Activated gamma-delta T cell (primary cell): ENCODE measurements at places on chromosomes 11 and 22.

- DNase-seq = no peak
These were observed 56.3 kb downstream of the SLN start for GRCh38 chr11:107655602-107656001.

DNA sequence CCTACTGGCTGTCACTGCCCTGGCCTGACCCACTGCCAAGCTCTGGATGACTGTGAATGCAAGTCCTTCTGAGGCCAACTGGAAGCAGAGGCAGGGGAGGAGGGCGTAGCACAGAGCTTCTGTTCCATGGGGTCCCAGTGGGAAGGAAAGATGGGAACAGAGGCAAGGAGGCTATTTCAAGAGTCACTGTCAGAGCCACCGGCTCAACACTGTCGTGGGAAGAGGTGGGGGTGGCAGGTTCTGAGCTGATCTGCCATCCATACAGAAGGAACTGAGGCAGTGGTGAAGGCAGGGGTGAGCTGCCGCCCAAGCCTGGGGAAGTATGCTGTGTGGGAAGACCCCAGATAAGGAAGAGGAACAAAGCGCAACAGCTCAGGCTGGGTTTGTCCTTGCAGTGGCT lies 54.7 kb downstream of the SGSM3 start:
- DNase-seq = no peak

GRCh38 chr11:70077411-70078094 lies 564 bp upstream of the ANO1 start:
- no peak for DNase-seq

GRCh38 chr11:108221371-108221770 lies 1.1 kb downstream of the NPAT start:
- DNase-seq = no peak

DNA sequence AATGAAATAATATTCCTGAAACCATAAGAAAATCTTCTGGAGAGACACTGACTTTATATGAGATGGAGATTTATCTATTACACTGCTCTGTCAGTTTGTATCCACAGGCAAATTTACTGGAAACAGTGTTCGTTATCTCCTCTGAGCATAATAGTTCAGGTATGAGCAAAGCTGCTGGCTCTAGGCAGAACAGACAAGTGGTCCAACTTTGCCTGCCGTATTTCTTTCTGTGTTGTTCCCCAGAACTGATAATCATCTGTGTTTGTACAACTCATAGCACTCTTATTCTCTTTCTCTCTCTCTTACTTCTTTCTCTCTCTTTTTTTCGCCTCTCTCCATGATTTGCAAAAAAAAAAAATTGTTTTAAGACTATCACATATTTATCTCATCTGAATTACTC lies 623.8 kb upstream of the CHORDC1 start:
- DNase-seq = no peak

GRCh38 chr11:69732910-69733309 lies 29.1 kb upstream of the FGF19 start:
- DNase-seq = no peak

- no peak for DNase-seq
These were observed 97.5 kb downstream of the PARVA start for GRCh38 chr11:12474871-12475270.

- DNase-seq = no peak
These were observed 10.8 kb downstream of the SGSM1 start for GRCh38 chr22:24816806-24817205.

DNA sequence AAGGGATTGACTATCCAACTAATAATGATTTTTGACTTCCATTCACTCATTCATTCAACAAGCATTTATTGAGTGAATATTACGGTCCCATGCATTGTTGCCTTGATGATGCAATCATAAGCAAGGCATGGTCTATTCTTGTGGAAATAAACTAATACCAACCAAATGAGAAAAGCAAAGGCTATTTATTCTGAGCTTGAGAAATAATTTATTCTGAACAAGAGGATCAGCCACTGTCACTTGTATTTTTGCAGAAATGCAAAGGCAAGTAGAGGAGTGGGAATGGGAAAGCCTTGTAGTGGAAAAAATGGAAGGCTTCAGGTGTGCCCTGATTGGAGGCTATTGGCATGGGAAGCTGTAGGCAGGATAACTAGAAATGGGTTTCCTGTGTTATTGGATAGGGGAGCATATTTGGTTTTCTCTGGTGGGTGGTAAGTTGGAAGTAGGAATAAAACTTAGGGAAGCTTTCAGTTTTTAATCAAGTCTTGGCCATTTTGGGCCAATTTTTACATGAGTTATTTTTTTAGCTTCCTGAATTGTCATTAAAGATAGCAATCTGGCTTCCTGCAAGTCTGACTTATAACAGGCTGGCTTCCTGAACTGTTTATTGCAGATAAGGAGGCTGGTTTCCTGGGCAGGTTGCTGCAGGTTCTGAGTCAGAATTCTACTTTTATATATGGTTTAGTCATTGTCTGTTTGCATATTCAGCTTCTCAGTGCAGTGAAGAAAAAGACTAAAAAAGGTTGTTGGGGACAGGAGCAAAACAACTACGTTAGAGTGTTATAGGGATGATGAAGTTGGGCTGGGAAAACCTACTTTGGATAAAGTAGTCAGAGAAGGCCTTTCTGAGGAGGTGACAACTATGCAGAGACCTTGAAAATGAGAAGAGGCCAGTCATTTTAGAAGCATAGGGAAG lies 106.7 kb downstream of the APIP start:
- no peak for DNase-seq

DNA sequence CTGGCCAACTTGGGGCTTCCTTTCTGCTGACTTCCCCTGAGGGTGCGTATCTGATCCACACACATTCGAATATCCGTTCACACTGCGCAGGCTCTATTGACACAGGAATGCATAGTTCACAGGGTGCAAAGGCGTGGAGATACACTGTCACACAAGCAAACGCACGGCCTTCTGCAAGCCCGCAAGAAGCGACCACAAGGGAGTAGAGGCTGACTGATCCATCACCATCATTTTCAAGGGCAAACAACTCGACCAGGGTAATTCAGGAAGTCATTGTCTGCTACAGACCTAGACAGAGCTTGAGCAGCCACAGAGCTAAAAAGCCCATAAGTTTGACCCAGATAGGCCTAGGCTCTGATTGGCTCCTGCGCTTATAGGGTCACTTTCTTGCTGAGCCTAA lies 392.3 kb downstream of the MN1 start:
- no peak for DNase-seq

DNA sequence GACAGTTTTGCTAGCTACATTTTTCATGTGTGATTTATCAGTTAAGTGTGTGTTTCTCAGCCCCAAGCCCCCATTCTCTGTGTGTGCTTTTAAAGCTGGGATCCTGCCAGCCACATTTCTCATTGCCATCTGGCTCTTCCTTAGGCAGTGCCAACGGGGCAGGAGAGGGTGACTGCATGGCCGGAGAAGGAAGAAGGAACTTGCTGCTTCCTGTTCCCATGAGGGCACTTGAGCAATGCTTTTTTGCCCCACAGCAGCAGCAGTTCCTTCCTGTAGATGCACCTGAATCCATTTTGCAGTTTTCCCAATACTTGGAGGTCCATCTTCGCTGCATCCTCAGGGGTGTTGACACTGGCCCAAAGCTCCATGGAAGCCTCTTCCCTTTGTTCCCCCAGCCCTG lies 37.5 kb downstream of the TNRC6B start:
- DNase-seq = no peak

DNA sequence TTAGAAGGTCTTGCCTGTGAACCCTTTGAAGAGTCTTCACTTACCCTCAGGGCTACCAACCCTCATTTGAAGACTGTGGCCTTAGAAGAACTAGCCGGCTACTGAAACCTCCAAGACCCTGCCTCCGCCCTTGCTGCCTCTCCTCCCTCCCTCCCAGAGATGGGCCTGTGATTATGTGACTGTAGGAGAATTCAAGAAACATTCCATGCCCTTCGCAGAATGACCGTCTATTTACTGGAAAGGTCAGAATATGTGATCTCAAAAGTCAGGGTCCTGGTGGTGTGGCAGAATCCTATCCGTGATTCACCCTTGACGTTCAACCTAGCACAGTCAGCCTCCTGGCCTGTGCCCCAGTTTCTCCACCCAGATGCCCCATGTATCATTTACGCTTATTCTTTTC lies 109.6 kb downstream of the CTNND1 start:
- DNase-seq = no peak

DNA sequence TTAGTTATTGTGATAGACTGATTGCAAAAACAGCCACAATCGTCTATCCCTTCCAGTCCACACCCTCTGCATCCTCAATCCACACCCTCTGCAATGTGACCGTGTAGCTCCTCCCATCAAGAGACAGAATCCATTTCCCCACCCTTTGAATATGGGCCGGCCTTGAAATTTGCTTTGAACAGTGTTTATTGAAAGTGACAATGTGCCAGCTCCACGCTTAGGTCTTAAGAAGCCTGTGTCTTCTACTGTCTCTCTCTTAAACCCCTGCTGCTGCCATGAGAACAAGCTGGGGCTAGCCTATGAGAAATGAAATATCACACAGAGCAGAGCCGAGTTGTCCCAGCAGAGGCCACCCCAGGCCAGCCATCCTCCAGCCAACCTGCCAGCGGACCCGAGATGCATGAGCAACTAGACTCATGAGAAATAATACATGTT lies 22.3 kb upstream of the MICAL2 start:
- DNase-seq = no peak

DNA sequence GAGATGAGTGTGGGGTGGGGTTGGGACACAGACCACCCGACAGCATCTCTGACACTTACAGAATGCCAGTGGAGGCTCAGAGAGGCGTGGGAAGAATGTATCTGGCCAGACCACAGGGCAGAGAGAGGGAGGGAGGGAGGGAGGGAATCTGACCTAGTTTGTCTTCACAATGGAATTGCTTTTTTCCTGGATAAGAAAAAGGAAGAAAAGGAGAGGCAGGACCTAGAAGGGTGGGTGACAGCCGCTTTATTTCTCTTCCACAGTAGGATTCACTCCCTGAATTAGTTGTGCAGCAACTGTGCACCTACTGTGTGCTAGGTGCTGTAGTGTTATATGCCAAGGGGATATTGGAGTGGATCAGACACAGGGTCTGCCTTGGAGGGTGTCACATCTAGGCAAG lies 3.7 kb downstream of the KCNK4 start:
- DNase-seq = no peak

GRCh38 chr11:15770798-15771414 lies 585.4 kb downstream of the SOX6 start:
- no peak for DNase-seq

- DNase-seq = no peak
These were observed 90.3 kb upstream of the PITPNB start for GRCh38 chr22:28009272-28009827.

DNA sequence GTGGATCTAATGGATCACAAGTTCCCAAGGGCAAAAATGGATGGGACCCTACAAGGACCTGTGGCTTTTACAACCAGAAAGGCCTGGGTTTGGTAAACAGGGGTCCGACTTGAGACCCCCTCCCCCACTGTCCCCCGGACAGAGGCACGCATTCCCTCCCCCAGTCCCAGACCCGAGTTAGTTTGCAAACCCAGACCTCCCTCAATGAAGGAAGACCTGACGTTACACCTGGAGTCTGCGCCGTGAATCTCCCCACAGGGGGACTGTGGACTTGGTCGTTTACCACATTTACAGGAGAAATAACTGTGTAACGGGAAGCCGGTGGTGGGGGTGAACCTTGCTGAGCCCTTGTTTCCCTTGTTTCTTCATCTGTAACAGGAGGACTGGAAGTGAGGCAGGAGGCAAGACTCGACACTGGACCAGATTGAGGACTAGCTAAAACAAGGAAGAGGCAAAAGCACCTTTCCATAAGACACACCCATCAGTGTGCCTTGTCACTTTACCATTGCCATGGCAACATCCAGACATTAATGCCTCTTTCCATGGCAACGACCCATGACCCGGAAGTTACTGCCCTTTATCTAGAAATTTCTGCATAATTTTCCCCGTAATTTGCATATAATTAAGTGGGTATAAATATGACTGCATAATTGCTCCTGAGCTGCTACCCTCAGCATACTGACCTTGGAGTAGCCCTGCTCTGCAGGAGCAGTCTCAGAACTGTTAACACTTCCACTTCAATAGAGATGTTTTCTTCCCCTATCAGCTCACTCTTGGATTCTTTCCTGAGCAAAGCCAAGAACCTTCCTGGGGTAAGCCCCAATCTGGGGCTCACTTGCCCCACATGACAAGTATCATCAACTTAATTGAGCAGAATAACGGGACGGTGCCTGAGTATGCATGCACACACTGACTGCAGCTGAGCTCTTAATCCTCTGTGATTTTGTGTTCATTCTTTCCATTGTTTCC lies 25.4 kb downstream of the PDGFB start:
- DNase-seq = no peak

GRCh38 chr11:16252373-16252772 lies 104.0 kb downstream of the SOX6 start:
- no peak for DNase-seq

- DNase-seq = no peak
These were observed 112.2 kb downstream of the NCAM1 start for GRCh38 chr11:113073290-113073953.

DNA sequence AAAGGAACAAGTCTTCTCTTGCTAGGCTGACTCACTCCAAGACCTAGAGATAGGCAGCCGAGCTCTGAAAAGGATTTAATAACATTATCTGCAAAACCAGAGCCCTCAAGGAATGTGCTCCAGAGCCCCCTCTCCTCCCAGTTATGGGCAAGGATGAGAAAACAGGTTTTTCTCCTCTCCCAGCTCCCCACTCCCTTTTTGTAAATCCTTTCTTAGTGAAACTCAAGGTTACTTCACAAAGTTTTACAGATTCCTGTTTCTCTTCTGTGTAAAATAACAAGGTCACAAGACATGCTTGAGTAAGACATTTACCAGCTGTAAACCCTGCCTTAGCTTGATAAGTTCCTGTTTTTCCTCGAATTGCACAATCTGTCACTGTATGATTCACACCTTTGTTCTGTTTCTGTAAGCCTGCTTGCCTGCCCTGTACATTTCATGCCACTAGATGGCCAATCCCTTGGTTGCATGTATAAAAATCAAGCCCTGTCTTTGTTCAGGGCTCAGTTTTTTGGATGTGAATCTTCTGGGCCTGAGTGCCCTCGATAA lies 489.4 kb downstream of the KCNA4 start:
- DNase-seq = no peak

GRCh38 chr22:41092847-41093411 lies 537 bp downstream of the EP300 start:
- no peak for DNase-seq

DNA sequence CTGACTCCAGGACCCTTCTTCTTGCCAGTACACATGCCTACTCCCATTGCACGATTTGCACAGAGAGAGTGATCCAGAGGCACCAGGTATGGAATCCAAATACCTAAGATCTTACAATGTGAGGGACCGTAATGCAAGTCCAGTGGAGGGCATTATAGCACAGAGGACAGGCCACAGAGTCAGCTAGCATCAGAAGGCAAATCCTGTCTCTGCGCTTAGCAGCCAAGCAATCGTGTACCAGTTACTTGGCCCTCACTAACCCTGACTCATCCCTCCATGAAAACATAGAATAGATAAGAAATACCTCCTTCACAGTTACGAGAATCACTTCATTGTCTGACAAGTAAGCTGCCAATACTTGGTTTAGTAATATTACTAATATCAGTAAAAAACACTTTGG lies 69.7 kb upstream of the SLC6A5 start:
- no peak for DNase-seq

GRCh38 chr22:42108848-42109247 lies 18.3 kb upstream of the NDUFA6 start:
- DNase-seq = no peak
